ENCODE measurements at places on chromosomes 2 and 18. TPM values are rescaled to one million over a fixed set of nuclear protein-coding genes. Genes with fewer than 3 reads are reported as not detected.

GRCh38 chr18:7566567-7567473 lies at the start of gene PTPRM:
TSS of gene PTPRM (plus strand) at chr18:7567316. CDS start at chr18:7567819, 503 bp downstream.
- no peaks in the 10 kb centered on the region for H3K4me1 ChIP-seq
- H3K27me3 ChIP-seq = peaks cover 12% of the 10 kb centered on the region
- no peak within 1 kb of the TSS for H3K4me3 ChIP-seq
- DNase-seq = peak; percentile 3

- no peaks in the 10 kb centered on the region for H3K27me3 ChIP-seq
- H3K4me1 ChIP-seq = peaks cover 42% of the 10 kb centered on the region
- no peaks in the 10 kb centered on the region for H3K36me3 ChIP-seq
Measured at GRCh38 chr2:144154205-144154604, 365.7 kb downstream of the ZEB2 start.

GRCh38 chr2:148720501-148721001 lies 76.0 kb downstream of the EPC2 start:
- peak overlapping the region; percentile 46 for H3K27ac ChIP-seq
- H3K4me1 ChIP-seq = peaks cover 21% of the 10 kb centered on the region
- H3K27me3 ChIP-seq = no peaks in the 10 kb centered on the region
- peak overlapping the region; percentile 32 for H3K4me3 ChIP-seq
- H3K36me3 ChIP-seq = no peaks in the 10 kb centered on the region

- no peaks in the 10 kb centered on the region for H3K4me1 ChIP-seq
- H3K27ac ChIP-seq = no peak overlapping the region
- no peaks in the 10 kb centered on the region for H3K36me3 ChIP-seq
- H3K27me3 ChIP-seq = peaks cover 9% of the 10 kb centered on the region
Measured at GRCh38 chr2:134218930-134219658, 34.8 kb upstream of the MGAT5 start.

DNA sequence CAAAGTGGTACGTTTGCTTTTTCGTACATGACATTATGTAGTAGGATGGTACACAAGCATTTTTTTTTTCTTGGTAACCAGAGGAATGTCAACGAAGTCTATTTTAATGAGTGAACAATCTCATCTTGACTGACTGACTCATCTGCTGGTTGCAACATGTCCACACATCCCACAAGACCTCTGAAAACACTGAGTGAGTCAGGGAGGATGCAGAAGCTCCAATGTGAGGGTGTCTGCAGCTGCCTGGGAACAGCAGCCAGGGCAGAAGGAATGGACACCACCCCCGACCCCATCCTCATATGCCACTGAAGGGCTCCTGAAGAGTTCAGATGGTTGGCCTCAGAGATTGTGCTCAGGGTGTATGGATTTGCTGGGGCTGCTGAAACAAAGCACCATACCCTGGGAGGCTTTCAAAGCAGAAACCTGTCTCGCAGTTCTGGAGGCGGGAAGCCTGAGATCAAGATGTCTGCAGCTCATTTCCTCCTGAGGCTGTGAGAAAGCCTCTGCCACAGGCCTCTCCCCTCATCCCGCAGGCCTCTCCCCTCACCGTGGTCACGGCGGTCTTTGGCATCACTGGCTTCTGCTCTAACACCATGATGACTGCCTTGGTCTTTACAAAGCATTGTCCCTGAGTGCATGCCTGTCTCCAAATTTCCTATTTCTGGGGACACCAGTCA lies 124.6 kb downstream of the LRATD1 start:
- no peaks in the 10 kb centered on the region for H3K36me3 ChIP-seq
- H3K27me3 ChIP-seq = peaks cover 21% of the 10 kb centered on the region
- H3K4me1 ChIP-seq = no peaks in the 10 kb centered on the region
- no peak overlapping the region for H3K4me3 ChIP-seq
- H3K27ac ChIP-seq = no peak overlapping the region

DNA sequence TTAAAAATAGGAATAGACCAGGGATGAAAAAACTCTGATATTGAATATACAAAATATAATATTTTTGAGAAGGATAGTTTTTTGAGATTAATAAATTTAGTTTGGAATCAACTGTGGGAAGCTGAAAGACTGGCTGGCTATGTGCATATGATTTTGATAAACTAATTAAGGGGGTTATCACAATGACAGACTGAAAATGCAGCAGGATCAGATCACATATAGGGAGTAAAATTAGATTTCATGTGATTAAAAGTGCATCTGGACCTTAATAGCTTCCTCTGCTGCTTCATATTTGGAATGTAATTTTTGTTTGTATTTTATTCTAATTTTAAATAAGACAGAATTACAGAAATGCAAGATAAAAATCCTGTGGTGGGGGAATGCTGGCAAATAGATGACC lies 111.7 kb downstream of the CCDC102B start:
- DNase-seq = no peak
- peaks cover 12% of the 10 kb centered on the region for H3K4me1 ChIP-seq
- no peaks in the 10 kb centered on the region for H3K27me3 ChIP-seq
- H3K27ac ChIP-seq = no peak overlapping the region

GRCh38 chr2:15895615-15896469 lies 44.5 kb upstream of the MYCN start:
- no peaks in the 10 kb centered on the region for H3K36me3 ChIP-seq
- H3K27me3 ChIP-seq = no peaks in the 10 kb centered on the region
- H3K4me1 ChIP-seq = peaks cover 16% of the 10 kb centered on the region

DNA sequence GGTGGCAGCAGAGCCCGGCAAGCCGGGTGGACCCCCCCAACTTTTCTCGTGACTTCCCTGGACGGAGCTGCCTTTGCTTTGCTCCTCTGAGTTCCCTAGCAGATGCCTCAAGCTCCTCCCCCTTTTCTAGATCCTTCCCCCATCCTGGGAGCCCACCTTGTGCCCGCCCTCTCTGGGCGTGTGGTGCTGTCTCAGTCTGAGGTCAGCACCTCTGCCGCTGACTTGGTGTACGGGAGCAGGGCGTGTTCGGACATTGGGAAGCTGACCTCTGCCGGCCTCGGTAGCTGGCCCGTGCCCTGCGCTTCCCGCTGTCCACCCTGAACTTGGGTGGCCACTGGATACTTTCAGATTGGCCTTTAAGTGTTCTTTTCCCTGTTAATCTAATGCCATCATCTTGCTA lies 19.6 kb upstream of the ESPNL start:
- H3K27me3 ChIP-seq = no peaks in the 10 kb centered on the region
- H3K4me3 ChIP-seq = no peak overlapping the region
- peaks cover 63% of the 10 kb centered on the region for H3K36me3 ChIP-seq
- peaks cover 10% of the 10 kb centered on the region for H3K4me1 ChIP-seq
- DNase-seq = no peak

Gene HRH4
- total RNA-seq = not detected

Gene NXPH2
- total RNA-seq = 4.8 TPM

All from A673 (cell line).